ENCODE measurements at places on chromosomes 2 and 18. TPM values are rescaled to one million over a fixed set of nuclear protein-coding genes. Genes with fewer than 3 reads are reported as not detected.

CNGA3 gene
- total RNA-seq: 2.5 TPM

CTAGE1 gene
- not detected for total RNA-seq

EIF2AK2 gene
- 28.4 TPM for total RNA-seq

CCBE1 gene
- total RNA-seq: 1.6 TPM

KCNG2 gene
- total RNA-seq: not detected

NPPC gene
- not detected for total RNA-seq

ANKRD29 gene
- 9.6 TPM for total RNA-seq

RAB6D gene
- not detected for total RNA-seq

CNTNAP5 gene
- not detected for total RNA-seq

ABCG8 gene
- not detected for total RNA-seq

- no peak for DNase-seq
- H3K27ac ChIP-seq: no peak overlapping the region
- peaks cover 5% of the 10 kb centered on the region for H3K36me3 ChIP-seq
- peaks cover 22% of the 10 kb centered on the region for H3K4me1 ChIP-seq
- H3K27me3 ChIP-seq: no peaks in the 10 kb centered on the region
- H3K4me3 ChIP-seq: no peak overlapping the region
These were observed 69.3 kb downstream of the MBP start for GRCh38 chr18:77063260-77063659.

GRCh38 chr18:11851806-11852337, 659 bp downstream of the CHMP1B start:
- DNase-seq: no peak
- peaks cover 11% of the 10 kb centered on the region for H3K36me3 ChIP-seq
- H3K27ac ChIP-seq: peak overlapping the region; percentile 86
- H3K4me1 ChIP-seq: peaks cover 48% of the 10 kb centered on the region

DNA sequence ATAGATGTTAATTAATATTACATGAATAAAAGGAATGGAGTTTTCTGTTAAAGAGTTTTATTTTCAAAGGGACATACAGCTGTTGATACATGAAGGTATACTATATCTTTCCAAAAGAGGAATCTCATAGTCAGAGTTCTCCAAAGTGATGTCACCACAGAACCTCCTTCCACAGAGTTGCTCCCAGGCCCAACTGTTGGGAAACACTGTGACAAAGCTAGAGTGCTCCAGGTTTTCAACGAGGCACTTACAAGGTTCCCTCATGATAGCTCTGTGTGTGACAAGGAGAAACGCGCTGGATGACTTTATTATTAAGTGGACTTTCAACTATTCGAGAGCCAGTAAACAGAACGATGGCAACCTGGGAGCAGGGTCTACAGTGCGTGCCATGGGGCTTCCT, 33.5 kb downstream of the PTPN18 start:
- H3K4me1 ChIP-seq: peaks cover 43% of the 10 kb centered on the region
- no peaks in the 10 kb centered on the region for H3K27me3 ChIP-seq
- no peak for DNase-seq
- no peak overlapping the region for H3K4me3 ChIP-seq

- no peak overlapping the region for H3K27ac ChIP-seq
- H3K4me1 ChIP-seq: no peaks in the 10 kb centered on the region
- no peak overlapping the region for H3K4me3 ChIP-seq
- no peaks in the 10 kb centered on the region for H3K27me3 ChIP-seq
These were observed 134.4 kb upstream of the LTBP1 start for GRCh38 chr2:32812316-32812715.

- no peaks in the 10 kb centered on the region for H3K36me3 ChIP-seq
- H3K27ac ChIP-seq: peak overlapping the region; percentile 87
- H3K4me1 ChIP-seq: peaks cover 51% of the 10 kb centered on the region
- DNase-seq: peak; percentile 95
These were observed 123.7 kb downstream of the COL6A3 start for GRCh38 chr2:237290261-237290660.

GRCh38 chr18:27606741-27607140, 421.6 kb upstream of the CHST9 start:
- no peak overlapping the region for H3K4me3 ChIP-seq
- DNase-seq: no peak
- no peak overlapping the region for H3K27ac ChIP-seq
- no peaks in the 10 kb centered on the region for H3K36me3 ChIP-seq
- H3K4me1 ChIP-seq: no peaks in the 10 kb centered on the region

DNA sequence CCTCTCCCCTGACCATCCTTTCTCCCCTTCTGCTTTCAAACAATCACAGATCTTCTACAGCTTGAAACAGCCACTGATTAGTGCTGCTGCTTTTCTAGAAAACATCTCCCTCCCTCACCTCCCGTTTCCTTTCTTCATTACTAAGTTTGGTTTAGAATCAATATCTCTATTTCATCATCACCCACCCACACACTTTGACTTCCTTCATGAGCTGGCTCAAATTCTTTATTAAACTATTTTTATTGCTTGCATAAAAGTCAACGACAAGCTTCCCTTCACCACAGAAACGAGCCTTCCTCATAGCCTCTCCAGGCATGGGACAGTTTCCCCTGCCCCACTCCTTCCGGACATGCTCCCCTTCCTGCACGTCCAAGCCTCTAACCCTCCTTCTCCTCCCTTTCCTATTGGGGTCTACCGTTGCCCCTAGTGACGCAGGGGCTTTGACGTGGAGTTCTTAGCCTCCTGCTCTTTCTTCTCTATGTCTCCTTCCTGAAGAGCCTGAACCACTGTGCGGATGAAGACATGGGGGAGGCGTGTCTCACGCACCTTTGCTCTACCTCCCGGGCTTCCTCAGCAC, 172.0 kb downstream of the AFF3 start:
- no peaks in the 10 kb centered on the region for H3K4me1 ChIP-seq
- no peak overlapping the region for H3K4me3 ChIP-seq
- no peak overlapping the region for H3K27ac ChIP-seq
- peak; percentile 83 for DNase-seq
- no peaks in the 10 kb centered on the region for H3K36me3 ChIP-seq
- no peaks in the 10 kb centered on the region for H3K27me3 ChIP-seq

DNA sequence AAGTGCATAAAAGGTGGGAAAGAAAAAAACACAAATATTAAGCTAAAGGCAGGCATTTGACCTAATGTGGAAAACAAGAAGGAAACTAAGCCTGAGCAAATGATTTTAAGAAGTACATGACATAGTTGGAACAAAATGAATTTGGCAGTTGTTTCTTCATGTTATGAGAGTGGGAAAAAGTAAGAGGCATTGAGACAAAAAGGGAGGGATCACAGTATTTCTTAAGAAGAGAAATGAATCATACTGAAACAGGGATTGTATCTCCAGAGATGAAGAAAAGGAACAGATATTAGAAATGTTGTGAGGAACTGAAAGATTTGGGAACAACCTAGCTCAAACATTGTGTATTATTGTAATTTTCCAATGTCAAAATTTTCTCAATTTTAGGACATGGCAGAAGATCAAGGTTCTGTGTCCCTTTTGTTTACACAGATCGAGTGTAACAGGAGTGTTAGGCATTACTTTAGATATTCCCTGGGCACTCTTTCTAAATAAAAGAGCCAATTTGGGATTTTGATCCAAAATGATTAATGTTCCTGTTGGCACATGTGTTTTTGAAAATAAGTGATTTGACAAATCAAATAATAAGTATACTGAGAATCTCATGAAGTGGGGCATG, 98.6 kb downstream of the CALCRL start:
- no peak overlapping the region for H3K27ac ChIP-seq
- peaks cover 5% of the 10 kb centered on the region for H3K4me1 ChIP-seq
- no peaks in the 10 kb centered on the region for H3K36me3 ChIP-seq
- no peak for DNase-seq
- no peaks in the 10 kb centered on the region for H3K27me3 ChIP-seq

DNA sequence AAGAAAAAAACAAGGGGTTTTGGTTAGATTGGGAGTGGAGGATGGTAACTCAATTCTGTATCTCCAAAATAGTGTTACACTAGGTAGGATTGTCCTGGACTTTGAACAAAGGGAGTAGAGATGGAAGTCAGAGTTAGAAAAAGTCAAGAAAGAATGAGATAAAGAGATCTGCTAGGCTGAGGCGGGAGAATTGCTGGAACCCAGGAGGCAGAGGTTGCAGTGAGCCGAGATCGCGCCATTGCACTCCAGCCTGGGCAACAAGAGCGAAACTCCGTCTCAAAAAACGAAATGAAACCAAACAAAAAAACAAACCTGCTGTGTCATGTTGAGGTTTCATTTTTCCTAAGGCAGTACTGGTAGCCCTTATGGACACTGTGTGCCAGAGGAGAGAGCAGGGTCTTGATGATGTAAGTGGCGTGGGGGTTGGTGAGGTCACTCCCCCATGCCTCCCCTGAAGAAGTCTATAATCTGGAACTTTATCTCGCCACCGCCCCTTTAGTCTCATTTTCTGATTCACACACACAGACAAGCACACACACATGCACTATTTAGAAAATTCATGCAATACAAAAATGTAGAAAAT, 10.5 kb downstream of the DRC1 start:
- no peak for DNase-seq
- no peaks in the 10 kb centered on the region for H3K36me3 ChIP-seq
- peaks cover 4% of the 10 kb centered on the region for H3K27me3 ChIP-seq
- H3K4me1 ChIP-seq: no peaks in the 10 kb centered on the region
- H3K27ac ChIP-seq: no peak overlapping the region

GRCh38 chr18:12014086-12014485, 32.8 kb downstream of the IMPA2 start:
- no peaks in the 10 kb centered on the region for H3K27me3 ChIP-seq
- peaks cover 35% of the 10 kb centered on the region for H3K4me1 ChIP-seq
- no peak overlapping the region for H3K4me3 ChIP-seq

DNA sequence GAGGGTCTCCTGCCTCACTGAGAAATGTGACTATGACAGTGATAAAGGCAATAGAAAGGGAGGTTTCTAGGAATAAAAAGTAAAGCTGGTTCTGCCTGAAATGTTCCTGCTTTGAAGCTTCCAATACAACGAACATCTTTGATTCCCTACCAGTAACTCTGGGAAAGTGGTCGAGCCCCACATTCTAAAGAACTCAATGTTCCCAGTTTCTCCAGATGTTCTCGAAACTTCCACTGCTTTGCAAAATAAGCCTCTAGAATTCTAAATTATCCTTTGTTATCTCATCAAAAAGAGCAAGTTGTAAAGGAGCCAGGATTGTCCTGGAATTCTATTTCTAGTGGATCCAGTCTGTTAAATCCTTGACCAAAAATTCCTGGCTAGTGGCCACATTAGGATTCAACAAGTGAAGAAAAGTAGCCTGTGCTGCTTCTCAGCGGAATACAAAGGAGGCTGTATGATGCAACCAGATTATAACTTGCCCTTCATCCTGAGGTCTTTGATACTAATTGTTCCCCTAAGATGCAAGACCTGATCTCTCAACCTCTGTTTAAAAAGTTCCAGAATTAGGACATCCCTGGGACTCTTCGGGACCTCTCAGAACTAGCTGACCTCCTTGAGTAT, 8.4 kb downstream of the SCN7A start:
- H3K4me1 ChIP-seq: peaks cover 10% of the 10 kb centered on the region
- H3K36me3 ChIP-seq: no peaks in the 10 kb centered on the region

GRCh38 chr2:61888267-61889055, at the start of gene CCT4:
Gene CCT4, minus strand, starts transcription at chr2:61888656. Its CDS starts 149 bp downstream, at chr2:61888507.
- peaks cover 24% of the 10 kb centered on the region for H3K4me1 ChIP-seq
- no peaks in the 10 kb centered on the region for H3K27me3 ChIP-seq
- peak; percentile 96 for DNase-seq
- H3K27ac ChIP-seq: peak within 1 kb of the TSS; percentile 92
- peak within 1 kb of the TSS; percentile 68 for H3K4me3 ChIP-seq
- H3K36me3 ChIP-seq: peaks cover 13% of the 10 kb centered on the region

DNA sequence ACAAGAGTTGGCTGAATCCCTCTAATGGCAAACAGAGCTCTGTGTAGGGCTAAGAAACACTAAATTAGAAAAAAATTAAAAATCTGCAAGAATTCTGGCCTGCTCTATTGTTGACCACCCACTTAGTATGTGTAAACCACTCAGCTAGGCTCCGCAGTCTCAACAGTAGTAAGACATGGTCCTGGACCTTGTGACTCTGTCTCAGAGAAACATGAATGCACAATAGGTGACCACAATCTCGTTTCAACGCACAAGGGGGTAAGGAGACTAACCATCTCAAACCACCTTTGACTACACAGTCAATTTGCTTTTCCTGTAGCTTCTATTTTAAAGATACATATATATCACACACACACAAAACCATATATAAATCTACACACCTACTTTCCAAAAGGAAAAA, 16.5 kb downstream of the SEPTIN10 start:
- H3K27ac ChIP-seq: no peak overlapping the region
- H3K4me3 ChIP-seq: no peak overlapping the region
- peaks cover 3% of the 10 kb centered on the region for H3K4me1 ChIP-seq
- no peak for DNase-seq

GRCh38 chr2:197869041-197869440, 64.6 kb downstream of the PLCL1 start:
- no peak overlapping the region for H3K4me3 ChIP-seq
- H3K27ac ChIP-seq: no peak overlapping the region
- H3K4me1 ChIP-seq: peaks cover 36% of the 10 kb centered on the region
- no peaks in the 10 kb centered on the region for H3K27me3 ChIP-seq

- H3K4me1 ChIP-seq: no peaks in the 10 kb centered on the region
- H3K27ac ChIP-seq: no peak overlapping the region
- H3K4me3 ChIP-seq: no peak overlapping the region
- no peak for DNase-seq
- H3K27me3 ChIP-seq: no peaks in the 10 kb centered on the region
These were observed 219.9 kb downstream of the PIK3C3 start for GRCh38 chr18:42174909-42175308.

- peaks cover 20% of the 10 kb centered on the region for H3K4me1 ChIP-seq
- DNase-seq: no peak
- peak overlapping the region; percentile 15 for H3K4me3 ChIP-seq
- no peaks in the 10 kb centered on the region for H3K27me3 ChIP-seq
- peak overlapping the region; percentile 71 for H3K27ac ChIP-seq
- H3K36me3 ChIP-seq: no peaks in the 10 kb centered on the region
These were observed 84.9 kb upstream of the ZCCHC2 start for GRCh38 chr18:62438018-62438329.

DNA sequence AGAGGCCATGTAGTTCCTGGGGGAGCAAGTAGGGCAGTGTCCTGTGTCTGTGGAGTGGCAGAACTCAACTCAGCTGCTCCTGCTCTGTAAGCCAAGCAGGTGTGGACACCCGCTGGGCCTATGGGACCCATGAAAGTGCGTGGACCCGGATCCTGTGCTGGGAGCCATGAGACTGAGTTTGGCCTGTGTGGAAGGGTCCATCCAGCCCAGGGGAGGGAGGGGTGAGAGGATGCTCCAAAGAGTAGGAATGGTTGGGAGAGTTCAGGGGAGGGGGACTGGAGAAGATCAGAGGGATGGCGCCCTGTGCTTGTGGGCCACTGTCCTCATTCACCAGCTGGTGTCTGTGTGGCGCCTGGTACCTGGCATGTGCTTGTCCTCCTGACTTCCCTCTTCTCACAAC, 226.4 kb upstream of the HS6ST1 start:
- no peak overlapping the region for H3K4me3 ChIP-seq
- H3K27me3 ChIP-seq: no peaks in the 10 kb centered on the region
- no peak for DNase-seq
- no peaks in the 10 kb centered on the region for H3K4me1 ChIP-seq
- H3K27ac ChIP-seq: no peak overlapping the region
- no peaks in the 10 kb centered on the region for H3K36me3 ChIP-seq

GRCh38 chr2:182090486-182090885, 104.8 kb downstream of the PPP1R1C start:
- H3K27me3 ChIP-seq: no peaks in the 10 kb centered on the region
- H3K36me3 ChIP-seq: no peaks in the 10 kb centered on the region
- no peak for DNase-seq
- no peak overlapping the region for H3K27ac ChIP-seq
